ENCODE measurements at places on chromosomes 16 and 17. TPM values are rescaled to one million over a fixed set of nuclear protein-coding genes. Genes with fewer than 3 reads are reported as not detected.

The SLFN14 gene
- 0.11 TPM for polyA plus RNA-seq

The CCL1 gene
- not detected for polyA plus RNA-seq

The CRHR1 gene
- polyA plus RNA-seq = not detected

The GNG13 gene
- polyA plus RNA-seq = not detected

The DNAAF8 gene
- 0.36 TPM for polyA plus RNA-seq

The MT1A gene
- polyA plus RNA-seq = not detected

The WFDC1 gene
- polyA plus RNA-seq = not detected

The SYT17 gene
- polyA plus RNA-seq = 1.1 TPM

- no peak overlapping the region for H3K4me3 ChIP-seq
- H3K4me1 ChIP-seq = no peaks in the 10 kb centered on the region
- no peaks in the 10 kb centered on the region for H3K27me3 ChIP-seq
- no peak for DNase-seq
- H3K36me3 ChIP-seq = no peaks in the 10 kb centered on the region
Observed at GRCh38 chr16:70610273-70611223, 35.8 kb upstream of the IL34 start.

DNA sequence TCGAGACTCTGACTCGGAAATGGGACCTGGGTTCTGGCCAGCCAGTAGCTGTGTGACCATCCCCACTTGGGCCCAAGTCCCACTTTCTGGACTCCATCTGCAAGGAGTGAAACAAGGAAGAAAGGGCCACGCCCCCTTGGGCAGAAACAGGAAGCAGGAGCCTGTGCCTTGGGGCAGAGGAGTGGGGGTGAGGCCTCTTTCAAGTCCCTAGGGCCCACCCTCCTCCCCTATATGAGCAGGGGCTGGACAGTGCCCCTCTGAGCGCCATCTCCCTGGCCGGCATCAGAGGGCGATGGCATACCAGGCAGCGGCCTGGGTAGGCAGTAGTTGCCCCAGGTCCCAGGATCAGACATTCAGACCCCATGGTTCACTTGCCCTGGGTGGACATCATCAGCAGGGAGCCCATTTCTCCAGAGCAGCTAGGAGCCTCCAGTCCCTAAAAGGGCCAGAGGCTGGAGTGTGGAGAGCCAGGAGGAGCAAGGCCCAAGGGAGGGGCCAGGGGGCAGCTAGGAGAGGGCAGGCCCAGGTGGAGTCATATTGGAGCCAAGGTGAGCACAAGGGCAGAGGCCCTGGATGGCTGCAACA, 7.1 kb downstream of the BCAR1 start:
- no peaks in the 10 kb centered on the region for H3K36me3 ChIP-seq
- H3K27me3 ChIP-seq = peaks cover 81% of the 10 kb centered on the region

DNA sequence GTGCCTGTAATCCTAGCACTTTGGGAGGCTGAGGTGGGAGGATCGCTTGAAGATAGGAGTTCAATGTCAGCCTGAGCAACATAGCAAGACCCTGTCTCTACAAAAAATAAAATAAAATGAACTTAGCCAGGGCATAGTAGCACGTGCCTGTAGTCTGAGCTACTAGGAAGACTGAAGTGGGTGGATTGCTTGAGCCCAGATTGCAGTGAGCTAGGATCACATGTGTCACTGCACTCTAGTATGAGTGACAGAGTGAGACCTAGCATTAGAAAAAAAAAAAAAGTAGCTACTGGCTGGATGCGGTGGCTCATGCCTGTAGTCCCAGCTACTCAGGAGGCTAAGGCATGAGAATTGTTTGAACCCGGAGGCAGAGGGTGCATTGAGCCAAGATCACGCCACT, 6.0 kb downstream of the ADAP2 start:
- no peak overlapping the region for H3K27ac ChIP-seq
- no peak overlapping the region for H3K4me3 ChIP-seq
- no peaks in the 10 kb centered on the region for H3K27me3 ChIP-seq

DNA sequence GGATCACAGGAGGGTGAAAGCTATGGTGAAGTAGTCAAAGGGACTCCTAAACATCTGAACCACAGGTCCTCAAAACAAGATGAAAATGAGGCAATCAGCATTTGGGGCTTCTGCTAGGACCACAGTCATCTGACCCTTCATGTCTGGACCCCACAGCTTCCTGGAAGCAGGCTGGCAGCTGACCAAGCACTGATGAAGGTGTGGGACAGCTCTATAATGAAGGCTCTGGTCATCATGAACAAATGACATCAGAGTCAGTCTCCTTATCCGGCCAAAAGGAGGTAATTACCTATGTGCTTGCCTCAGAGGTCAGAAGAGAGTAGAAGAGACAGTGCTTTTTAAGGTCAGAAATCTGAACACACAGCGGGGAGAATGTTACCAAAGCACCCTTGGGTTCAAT, 101.2 kb upstream of the GNAO1 start:
- no peak for DNase-seq
- no peaks in the 10 kb centered on the region for H3K27me3 ChIP-seq
- H3K27ac ChIP-seq = no peak overlapping the region
- no peaks in the 10 kb centered on the region for H3K4me1 ChIP-seq
- no peaks in the 10 kb centered on the region for H3K36me3 ChIP-seq

DNA sequence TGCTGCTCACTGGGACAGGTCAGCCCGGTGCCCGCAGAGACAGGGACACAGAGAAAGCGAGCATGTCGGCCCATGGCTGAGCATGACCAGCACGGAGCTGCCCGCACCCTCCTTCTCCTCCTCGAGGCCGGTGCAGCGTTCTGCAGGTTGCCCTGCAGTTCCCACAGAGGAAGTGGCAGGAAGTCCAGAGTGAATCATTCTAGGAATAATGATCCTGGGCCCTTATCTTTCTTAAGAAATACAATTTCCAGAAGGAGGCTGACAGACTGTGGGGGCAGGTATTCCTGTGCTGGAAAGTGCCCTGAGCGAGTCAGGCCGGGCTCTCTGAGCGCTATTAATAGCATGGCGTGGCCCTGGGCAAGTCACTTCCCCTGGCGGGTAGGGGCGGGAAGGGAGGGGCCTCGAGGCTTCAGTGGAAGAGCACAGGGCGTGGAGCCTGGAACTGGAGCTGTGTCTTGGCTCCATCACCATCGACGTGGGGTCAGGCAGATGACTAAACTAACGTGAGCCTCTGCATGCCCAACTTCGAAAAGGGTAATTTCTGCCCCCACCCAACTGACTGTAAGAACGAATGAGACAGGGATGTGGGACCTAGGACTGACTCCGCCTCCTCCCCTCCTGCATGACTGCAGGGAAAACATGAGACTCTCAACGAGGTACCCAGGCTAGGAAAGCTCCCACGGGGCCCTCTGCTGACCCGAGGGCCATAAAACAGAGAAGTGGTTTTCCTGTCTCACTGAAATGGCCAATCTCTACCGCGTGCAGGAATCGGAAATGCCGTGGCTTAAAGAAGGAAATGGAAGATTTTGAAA, 9.8 kb downstream of the TMEM204 start:
- DNase-seq = peak; percentile 91
- H3K4me1 ChIP-seq = peaks cover 44% of the 10 kb centered on the region
- H3K36me3 ChIP-seq = no peaks in the 10 kb centered on the region
- H3K27ac ChIP-seq = peak overlapping the region; percentile 89

DNA sequence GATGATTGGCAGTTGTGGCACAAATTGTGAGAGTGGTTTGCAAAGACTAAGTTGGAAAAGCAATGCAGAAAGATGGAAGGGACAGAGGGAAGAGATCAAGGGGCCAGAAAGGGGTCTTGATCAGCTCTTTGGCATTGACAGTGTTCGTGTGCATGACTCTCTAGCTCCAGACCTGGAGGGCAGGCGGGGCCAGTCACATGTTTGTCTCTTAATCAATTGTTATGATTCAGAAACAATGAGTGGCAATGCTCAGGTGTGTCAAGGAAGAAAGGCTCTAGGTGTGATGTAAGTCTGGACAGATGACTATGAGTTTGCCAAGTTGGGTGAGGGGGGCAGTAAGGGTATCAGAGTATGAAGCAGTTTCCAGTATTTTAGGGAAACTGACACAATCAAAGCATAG, 32.1 kb downstream of the WSB1 start:
- no peaks in the 10 kb centered on the region for H3K27me3 ChIP-seq
- peaks cover 11% of the 10 kb centered on the region for H3K4me1 ChIP-seq

DNA sequence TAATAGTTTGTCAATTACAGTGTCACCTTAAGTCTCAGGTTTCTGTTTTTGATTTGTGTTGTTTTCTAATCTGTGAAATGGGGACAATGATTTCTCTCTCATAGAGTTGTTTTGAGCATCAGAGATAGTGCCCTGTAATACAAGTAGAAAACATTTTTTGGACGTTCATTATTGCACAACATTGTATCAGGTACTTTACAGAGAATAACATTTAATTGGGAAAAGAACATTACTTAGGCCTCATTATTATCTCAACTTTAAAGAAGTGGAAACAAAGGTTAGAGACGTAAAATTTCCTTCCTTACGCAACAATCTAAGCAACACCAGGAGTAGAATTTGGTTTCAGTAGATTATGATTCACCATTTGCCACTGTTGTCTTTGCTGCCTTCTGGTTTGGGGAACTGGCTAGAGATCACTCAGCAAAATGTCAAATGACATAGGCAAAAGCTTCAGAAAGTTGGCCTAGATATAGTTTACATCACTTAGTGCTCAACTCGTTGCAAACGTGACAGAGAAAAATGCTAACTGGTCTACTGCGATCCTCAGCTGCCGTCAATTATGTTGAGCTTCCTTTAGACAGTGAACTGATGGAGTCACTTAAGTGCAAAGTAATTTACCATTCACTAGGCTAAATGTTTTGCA, 1026.8 kb downstream of the CDH11 start:
- no peaks in the 10 kb centered on the region for H3K27me3 ChIP-seq
- no peak for DNase-seq
- no peaks in the 10 kb centered on the region for H3K4me1 ChIP-seq
- no peak overlapping the region for H3K4me3 ChIP-seq
- H3K27ac ChIP-seq = no peak overlapping the region
- H3K36me3 ChIP-seq = no peaks in the 10 kb centered on the region

- no peaks in the 10 kb centered on the region for H3K36me3 ChIP-seq
- H3K27me3 ChIP-seq = no peaks in the 10 kb centered on the region
- no peak overlapping the region for H3K4me3 ChIP-seq
- no peak for DNase-seq
- no peak overlapping the region for H3K27ac ChIP-seq
Observed at GRCh38 chr17:6057562-6057961, 12.6 kb upstream of the WSCD1 start.

DNA sequence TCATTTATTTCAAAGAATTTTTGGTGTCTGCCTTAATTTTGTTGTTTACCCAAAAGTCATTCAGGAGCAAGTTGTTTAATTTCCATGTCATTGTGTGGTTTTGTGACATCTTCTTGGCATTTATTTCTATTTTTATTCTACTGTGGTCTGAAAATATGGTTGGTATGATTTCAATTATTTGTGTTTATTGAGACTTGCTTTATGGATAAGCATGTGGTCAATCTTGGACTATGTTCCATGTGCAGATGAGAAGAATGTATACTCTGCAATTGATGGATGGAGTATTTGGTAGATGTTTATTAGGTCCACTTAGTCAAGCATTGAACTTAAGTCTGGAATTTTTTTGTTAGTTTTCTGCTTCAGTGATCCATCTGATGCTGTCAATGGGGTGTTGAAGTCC, 383.0 kb downstream of the PMP22 start:
- no peak for DNase-seq
- no peaks in the 10 kb centered on the region for H3K27me3 ChIP-seq
- no peak overlapping the region for H3K4me3 ChIP-seq
- H3K27ac ChIP-seq = no peak overlapping the region

- no peak overlapping the region for H3K27ac ChIP-seq
- no peak for DNase-seq
- H3K36me3 ChIP-seq = no peaks in the 10 kb centered on the region
- H3K4me3 ChIP-seq = no peak overlapping the region
- H3K4me1 ChIP-seq = no peaks in the 10 kb centered on the region
- no peaks in the 10 kb centered on the region for H3K27me3 ChIP-seq
Observed at GRCh38 chr17:32590974-32591373, 104.2 kb downstream of the CDK5R1 start.

- peaks cover 31% of the 10 kb centered on the region for H3K36me3 ChIP-seq
- H3K4me1 ChIP-seq = peaks cover 8% of the 10 kb centered on the region
- no peak overlapping the region for H3K27ac ChIP-seq
- no peak overlapping the region for H3K4me3 ChIP-seq
- no peak for DNase-seq
Observed at GRCh38 chr17:18917506-18918032, 34.4 kb upstream of the SLC5A10 start.

DNA sequence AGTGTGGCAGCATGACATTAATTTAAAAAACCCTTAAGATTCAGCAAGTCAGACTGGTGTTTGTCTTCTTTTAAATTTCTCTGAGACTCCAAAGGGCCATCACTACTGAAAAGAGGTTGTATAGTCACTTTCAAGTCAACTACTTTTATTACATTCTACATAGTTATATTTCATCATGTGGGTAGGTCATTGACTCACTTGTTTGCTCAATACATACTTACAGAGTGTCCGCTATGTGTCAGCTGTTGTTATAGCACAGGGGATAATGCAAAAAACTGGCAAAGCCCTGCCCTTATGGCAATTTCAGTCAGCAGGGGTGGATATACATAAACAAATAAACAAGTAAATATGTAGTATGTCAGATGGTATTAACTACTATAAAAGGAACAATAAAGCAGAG, 2.5 kb upstream of the MYH4 start:
- no peaks in the 10 kb centered on the region for H3K27me3 ChIP-seq
- DNase-seq = no peak
- H3K4me1 ChIP-seq = no peaks in the 10 kb centered on the region
- no peak overlapping the region for H3K4me3 ChIP-seq

DNA sequence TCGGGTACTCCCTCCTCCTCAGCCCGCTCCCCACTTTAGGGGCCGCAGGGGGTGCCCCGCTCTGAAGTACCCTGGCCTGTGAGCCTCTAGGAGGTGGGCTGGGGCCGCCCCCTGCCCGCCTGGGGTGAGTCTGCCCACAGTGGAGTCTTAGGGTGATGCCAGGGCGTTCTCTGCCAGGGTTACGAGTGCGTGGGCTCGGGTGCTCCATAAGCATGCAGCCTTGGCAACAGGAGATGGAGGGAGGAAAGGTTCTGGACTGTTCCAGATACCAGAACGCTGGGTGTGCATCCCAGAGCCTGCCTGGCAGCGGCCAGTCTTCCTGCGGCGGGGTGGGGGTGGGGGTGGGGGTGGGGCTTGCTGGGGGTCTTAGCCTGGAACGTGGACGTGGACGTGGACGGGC, 15.9 kb downstream of the CACNA1H start:
- DNase-seq = no peak
- H3K36me3 ChIP-seq = no peaks in the 10 kb centered on the region
- H3K4me1 ChIP-seq = no peaks in the 10 kb centered on the region

- no peak for DNase-seq
- no peak overlapping the region for H3K27ac ChIP-seq
- peak overlapping the region; percentile 52 for H3K4me3 ChIP-seq
- peaks cover 29% of the 10 kb centered on the region for H3K4me1 ChIP-seq
- H3K36me3 ChIP-seq = no peaks in the 10 kb centered on the region
Observed at GRCh38 chr16:50259334-50260205, 6.8 kb upstream of the ADCY7 start.

GRCh38 chr17:21345236-21345635, 30.9 kb upstream of the KCNJ12 start:
- H3K27ac ChIP-seq = no peak overlapping the region
- DNase-seq = no peak
- H3K27me3 ChIP-seq = no peaks in the 10 kb centered on the region
- H3K4me3 ChIP-seq = no peak overlapping the region
- H3K36me3 ChIP-seq = no peaks in the 10 kb centered on the region
- H3K4me1 ChIP-seq = no peaks in the 10 kb centered on the region

Data from CD14-positive monocyte (primary cell).